ENCODE measurements at places on chromosomes 7 and 10. TPM values are rescaled to one million over a fixed set of nuclear protein-coding genes. Genes with fewer than 3 reads are reported as not detected.

- no peak for DNase-seq
Observed at GRCh38 chr10:114233482-114233881, 5.6 kb upstream of the VWA2 start.

- DNase-seq: no peak
Observed at GRCh38 chr7:133910761-133911160, 216.4 kb upstream of the LRGUK start.

- DNase-seq: peak; percentile 66
Observed at GRCh38 chr10:75283078-75283670, 47.4 kb upstream of the COMTD1 start.

GRCh38 chr10:24917493-24917892 lies 34.9 kb downstream of the PRTFDC1 start:
- no peak for DNase-seq

- peak; percentile 25 for DNase-seq
Observed at GRCh38 chr10:132036153-132036886, 29.4 kb upstream of the JAKMIP3 start.

DNA sequence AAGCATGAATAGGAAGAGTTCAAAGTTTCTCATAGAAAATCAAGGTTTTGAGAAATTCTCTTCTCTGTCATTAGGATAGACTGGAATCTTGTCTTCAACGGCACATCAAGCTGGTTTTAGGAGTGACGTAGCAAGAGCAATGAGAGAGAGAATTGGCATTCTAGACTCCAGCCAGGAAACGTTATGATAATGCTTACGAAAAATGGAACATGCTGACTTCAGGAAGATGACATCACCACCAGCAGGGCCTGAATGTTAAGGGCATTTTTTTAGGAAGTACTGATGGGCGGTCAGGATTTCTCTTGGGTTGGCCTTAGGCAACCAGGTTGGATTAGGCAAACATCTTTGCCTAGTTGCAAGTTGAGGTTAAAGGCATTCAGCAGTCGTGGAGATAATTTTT lies 213.2 kb upstream of the CTBP2 start:
- no peak for DNase-seq

GPR158 gene
- 0.27 TPM for polyA plus RNA-seq

AKR1C2 gene
- 8.5 TPM for polyA plus RNA-seq

ZNF239 gene
- polyA plus RNA-seq: 15.9 TPM

- DNase-seq: peak; percentile 51
Observed at GRCh38 chr10:8035006-8035640, 19.4 kb upstream of the GATA3 start.

GRCh38 chr10:118851062-118852035 lies 96.6 kb upstream of the CACUL1 start:
- DNase-seq: no peak

DNA sequence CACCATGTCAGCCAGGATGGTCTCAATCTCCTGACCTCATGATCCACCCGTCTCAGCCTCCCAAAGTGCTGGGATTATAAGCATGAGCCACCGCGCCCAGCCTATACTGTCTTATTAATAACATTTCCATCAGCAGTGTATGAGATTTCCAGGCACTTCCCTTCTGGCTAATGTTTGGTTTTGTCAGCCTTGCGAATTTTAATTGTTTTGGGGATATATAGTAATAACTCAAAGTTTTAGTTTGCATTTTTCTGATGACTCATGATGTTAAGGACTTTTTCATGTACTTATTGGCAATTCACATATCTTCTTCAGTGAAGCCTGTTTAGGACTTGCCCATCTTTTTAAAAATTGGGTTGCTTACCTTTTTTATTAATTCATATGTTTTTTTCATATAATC lies 76.0 kb downstream of the TMEM270 start:
- DNase-seq: no peak

DNA sequence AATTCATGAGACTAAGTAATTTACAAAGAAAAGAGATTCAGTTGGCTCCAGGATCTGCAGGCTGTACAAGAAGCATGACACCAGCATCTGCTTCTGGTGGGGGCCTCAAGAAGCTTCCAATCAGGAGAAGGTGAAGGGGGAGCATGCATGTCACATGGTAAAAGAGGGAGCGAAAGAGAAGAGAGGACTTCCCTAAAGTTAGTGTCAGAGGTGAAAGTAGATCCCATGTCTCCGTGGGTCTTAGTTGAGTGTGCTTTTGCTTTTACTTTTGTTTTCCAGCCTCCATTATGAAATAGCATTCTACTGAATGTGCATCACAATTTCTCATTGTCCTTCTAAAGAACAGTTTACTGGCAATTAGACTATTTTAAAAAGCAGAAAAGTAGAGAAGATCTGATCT lies 213.6 kb upstream of the FZD1 start:
- no peak for DNase-seq

GRCh38 chr10:34168439-34168838 lies 646.7 kb downstream of the PARD3 start:
- no peak for DNase-seq

- DNase-seq: no peak
Observed at GRCh38 chr10:79446758-79447084, 1.3 kb upstream of the ZCCHC24 start.

DNA sequence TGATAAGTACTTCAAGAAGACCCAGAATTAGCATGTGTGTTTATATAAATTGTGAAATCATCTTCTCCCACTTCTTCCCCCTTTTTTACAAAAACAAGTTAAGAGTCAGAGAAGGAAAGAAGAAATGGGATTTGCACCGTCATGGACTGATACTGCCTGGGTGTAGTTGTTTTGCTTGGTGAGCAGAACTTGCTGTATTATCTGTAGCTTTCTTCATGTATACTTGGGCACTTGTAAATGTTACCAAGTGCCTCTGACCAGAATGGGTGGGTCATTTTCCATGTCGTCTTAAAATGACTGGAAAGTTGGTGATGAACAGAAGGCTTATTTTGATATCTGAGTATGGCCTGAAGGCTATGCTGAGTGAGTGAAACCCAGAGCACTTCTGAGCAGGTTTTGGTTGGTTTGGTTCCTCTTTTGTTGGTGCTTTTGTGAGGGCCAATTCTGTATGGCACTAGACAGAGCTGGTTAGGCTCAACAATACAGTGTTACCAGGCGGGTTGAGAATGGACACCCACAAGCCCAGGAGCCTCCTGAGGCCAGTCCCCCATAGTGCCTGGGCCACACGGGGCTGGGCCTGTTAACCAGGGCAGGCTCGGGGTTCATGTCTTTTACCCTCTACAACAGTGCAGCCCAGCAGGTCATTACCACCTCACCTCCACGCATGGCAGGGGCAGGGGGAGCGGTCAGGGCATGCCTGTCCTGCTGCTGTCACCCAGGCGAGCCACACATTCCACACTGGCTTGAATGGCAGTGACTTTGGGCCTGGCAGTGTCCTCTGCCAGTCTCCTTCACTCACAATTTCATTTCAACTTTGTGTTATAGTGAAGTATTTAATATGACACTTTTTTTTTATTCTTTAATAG lies 115.1 kb downstream of the CCNY start:
- DNase-seq: no peak

GRCh38 chr7:143407287-143408251 lies 1.1 kb downstream of the EPHA1 start:
- no peak for DNase-seq

- no peak for DNase-seq
Observed at GRCh38 chr10:86653379-86653778, 968 bp upstream of the OPN4 start.
